ENCODE measurements at places on chromosomes 4 and X.

GRCh38 chr4:83771113-83771705 lies 235.3 kb downstream of the GPAT3 start:
- no peak for DNase-seq

DNA sequence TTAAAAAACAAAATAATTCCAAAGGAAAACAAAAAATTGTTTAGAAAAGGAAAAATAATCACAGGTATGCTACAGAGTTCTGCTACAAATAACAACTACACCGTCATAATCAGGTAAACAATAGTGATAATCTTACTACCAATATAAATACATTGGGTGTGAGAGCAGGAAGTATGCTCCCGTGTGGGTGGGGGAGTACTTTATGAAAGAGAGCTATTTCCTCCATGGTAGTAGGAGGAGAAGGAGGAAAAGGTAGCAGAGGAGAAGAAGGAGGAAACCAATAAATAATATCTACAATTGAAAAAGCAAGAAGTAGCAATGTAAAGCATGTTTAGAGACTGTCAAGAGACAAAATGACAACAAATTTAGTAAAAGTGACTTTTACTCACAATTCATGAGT lies 35.1 kb downstream of the TEC start:
- DNase-seq: no peak

- DNase-seq: no peak
These were observed 401.0 kb downstream of the IL1RAPL1 start for GRCh38 chrX:28988246-28988645.

- no peak for DNase-seq
These were observed 962 bp upstream of the CFAP299 start for GRCh38 chr4:80334568-80334967.

GRCh38 chr4:97720869-97721432 lies 422.3 kb downstream of the STPG2 start:
- no peak for DNase-seq

DNA sequence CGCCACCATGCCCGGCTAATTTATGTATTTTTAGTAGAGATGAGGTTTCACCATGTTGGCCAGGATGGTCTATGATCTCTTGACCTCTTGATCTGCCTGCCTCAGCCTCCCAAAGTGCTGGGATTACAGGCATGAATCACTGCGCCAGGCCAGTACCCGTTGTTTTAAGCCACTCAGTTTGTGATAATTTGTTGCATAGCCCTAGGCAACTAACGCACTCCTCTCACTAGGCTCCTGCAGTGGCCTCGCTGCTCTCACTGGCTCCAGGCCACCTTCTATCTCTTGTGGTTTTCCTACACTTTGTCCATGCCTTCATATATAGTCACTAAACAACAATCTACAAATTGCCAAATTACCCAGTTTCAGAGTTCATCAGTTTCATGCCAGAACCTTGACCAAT lies 58.1 kb downstream of the DCHS2 start:
- no peak for DNase-seq

DNA sequence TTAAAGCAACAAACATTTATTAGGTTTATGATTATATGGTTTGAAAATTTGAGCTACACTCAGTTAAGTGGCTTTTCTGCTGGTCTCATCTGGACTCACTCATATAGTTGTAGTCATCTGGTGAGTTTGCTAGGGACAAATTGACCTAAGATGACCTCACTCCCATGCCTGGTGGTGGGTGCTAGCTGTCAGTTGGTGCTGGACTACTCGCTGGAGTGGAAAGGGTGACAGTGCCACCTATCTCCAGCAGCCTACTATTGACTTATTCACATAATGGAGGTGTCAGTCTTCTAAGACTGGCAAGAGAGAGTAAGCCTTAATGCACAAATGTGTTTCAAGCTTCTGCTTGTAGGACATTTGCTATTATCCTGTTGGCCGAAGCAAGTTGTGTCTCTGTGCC lies 88.2 kb downstream of the TASL start:
- DNase-seq: no peak

All from CD4-positive, alpha-beta memory T cell (primary cell).